ENCODE measurements at places on chromosomes 6 and 20.

- DNase-seq, result no peak
Measured at GRCh38 chr6:108969776-108970175, 121.6 kb downstream of the ARMC2 start.

DNA sequence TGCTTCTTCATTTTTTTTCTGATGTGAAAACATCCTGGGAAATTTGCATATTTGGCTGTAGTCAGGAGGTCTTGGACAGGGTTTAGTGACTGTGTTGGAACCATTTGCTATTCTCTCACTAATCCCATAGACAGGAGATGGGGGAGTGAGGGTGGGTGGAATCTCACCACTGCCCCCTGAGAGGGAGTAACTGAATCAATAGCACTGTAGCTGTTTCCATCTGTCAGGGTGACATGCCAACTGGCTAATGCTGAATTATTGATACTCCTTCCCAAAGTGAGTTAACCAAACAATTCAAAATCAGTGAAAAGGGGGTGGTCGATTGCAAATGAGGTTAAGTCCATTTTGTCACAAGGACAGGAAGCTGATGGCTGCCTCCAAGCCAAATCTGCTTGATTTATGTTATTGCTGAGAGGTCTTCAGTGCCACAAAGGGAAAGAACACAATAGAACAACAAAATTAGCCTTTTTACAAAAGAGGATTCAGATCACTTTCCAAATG is 55.1 kb upstream of the B3GAT2 start:
- no peak for DNase-seq

DNA sequence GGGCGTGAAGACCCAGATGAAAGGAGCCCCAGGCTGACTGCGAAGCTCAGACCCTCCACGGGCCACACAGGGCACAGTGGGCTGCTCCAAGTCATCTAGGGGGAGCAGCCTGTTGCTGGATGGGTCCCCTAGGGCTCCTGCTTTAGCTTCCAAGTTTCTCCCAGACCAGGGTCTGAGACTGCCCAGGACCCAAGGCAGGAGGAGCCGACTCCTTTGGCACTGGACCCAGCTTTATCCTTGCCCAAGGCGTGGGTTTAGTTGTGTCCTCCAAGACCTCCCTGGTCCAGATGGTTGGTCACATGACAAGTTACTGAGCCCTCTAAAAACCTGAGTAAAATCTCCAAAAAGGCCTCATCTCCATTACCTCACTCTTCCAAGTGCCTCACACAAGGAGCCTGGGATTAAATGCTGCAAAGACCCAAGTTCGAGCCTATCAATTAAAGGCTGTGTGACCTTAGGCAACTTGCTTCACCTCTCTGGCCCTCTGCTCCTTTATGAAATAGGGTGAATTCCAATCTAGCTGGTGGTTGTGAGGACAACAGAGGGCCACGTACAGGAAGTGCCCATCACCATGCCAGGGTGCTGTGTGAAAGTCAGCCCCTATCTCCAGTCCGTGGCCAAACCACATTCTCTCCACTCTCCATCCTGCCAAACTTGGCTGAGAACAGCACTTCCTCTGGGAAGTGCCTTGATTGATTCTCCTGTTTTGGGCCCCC is 2.5 kb downstream of the NECAB3 start:
- no peak for DNase-seq

GRCh38 chr20:54110041-54110440 is 39.6 kb upstream of the BCAS1 start:
- no peak for DNase-seq

DNA sequence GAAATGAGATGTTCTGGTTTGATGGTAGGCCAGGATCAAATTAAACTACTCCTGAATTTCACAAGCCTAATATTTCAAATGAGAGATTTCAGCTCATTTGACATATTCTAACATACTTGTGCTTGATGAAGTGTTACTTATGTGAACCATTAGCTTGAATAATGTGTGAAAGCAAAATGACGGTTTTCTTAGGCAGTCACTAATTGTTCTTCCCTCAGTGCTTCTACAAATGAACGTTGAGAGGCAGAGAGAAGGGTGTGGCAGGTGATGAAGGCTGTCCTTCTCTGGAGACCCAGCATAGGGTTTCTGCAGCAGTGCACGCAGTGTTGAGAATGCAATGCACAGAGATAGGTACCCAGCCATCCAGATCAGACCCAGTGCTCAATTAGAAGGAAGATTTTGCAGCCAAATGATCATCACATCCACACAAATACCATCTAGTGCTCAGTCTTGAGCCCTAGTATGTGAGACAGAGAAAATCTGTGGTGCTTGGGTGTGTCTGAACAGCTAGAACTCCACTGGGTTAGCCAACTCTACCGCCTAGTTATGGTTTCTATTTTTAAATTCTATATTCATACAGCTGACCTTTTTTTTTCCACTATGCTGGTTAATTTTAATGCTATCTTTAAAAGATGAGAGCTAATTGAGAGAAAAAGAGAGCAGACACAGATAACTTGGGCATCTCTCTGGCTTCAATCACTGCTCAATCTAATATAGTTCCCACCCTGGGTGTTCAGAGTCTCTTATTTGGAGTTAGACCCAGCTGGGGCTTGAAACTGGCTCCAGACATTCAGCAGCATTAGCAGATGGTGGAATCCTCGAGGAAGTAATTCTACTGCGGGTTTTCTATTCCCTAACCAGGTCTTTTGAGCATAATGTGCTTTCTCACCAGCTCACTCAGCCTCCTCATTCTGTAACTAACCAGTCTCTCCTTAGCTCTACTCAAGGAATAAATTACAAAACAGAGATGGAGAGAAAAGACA is 4.4 kb upstream of the MYLIP start:
- no peak for DNase-seq

DNA sequence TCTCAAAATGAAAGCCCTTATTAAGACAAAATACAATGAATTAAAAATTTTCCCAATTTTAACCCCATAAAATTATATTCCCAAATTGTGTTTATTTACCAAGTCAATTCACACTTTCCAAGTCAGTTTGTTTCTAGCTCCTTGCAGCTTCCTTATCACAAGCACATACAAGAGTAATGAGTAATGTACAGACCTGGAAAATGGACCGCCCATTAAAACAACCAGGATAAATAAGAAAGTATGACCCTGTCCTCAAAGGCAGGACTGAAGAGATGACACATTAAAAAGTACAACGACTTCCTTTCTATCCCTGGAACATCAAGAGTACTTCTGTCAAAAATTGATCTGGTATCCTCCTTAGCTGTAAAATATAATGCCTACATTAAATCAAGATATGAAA is 47.1 kb upstream of the TMX4 start:
- DNase-seq, result no peak
